ENCODE measurements at places on chromosomes 13 and 19.

DNA sequence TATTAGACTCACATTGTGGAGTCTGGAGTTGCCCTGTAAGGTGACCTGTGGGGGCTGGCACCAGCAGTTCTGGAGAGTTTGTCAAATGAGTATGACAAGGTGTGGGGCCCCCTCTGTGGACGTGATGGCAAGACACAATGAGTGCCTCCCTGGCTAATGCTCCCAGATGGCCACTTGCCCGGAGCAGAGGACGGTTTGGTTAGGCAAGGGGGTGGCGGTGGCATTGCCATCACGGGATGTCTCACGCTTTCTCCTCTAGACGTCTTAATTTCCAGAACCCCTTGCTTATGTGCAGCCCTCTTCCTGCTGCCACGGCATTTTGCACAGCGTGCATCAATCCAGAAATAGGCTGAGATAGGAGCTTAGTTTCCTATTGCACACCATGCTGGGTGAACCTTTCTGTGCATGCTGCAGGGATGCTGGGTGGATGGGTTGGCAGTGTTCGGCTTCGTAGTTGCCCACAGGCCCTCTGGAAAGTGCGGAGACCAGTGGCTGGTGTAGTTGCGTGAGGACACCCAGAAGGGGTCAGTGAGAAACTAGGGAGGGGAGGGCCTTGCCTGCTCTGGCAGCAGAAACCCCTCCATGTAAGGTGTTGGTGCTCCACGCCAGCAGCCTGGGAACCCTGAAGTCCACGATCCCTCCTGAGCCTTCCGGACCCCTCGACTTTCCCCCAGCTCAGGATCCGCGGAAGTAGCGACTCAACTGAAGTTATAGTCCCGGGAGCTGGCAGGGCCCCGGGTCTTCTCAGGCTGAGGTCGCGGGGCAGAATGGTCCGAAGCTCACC, 18.1 kb upstream of the LRP3 start:
- DNase-seq, result no peak

GRCh38 chr13:110634558-110634957, 19.2 kb downstream of the NAXD start:
- no peak for DNase-seq

DNA sequence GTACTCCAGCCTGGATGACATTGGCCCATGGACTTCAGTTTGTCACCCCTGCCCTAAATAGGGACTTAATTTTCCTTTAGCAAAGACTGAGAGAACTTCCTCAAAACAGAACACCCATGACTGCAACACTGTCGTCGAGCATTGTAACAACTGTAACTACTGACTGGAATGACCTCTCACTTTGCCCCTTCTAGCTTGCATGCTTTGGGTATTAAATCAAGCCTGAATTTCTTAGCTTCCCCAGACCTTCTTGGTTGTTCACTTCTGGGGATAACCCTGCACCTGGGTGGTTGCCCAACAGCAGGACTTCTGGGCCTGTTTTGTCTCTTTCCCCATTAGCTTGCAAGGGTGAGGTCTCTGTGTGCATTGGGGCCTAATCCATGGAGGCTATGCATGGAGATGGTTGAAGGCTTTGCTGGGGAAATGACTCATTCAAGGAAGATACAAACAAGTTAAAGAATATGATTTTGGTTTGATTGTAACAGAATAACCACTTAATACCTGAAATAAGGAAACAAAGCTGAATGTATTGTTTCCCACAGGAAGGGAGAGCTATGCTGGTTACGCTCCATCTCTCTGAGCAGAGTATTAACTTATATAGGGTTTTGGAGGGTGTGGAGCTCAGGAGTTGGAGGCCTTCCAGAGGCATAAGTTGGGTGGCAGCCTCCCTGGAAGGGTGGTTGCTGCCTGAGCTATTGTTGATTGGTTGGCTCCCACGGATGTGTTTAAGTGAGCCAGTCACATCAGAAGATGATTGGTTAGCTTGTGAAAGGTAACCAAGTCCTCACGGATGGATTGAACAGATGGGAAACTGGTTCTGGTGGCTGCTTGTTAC, 34.7 kb upstream of the UBAC2 start:
- DNase-seq, result no peak

DNA sequence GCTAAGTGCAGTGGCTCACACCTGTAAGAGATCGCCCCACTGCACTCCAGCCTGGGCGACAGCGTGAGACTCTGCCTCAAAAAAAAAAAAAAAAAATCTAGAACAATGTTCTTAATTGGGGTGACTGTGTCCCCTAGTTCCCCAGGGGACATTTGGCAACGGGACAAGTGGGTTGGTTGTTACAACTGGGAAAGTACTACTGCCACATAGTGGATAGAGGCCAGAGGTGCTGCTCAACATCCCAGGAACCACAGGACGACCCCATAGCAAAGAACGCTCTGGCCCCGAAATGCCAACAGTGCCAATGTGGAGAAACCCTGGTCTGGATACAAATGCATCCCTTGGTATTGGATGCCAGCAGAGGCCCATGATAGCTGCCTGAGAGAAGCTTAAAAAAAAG, 11.8 kb downstream of the NLRP12 start:
- DNase-seq, result no peak

DNA sequence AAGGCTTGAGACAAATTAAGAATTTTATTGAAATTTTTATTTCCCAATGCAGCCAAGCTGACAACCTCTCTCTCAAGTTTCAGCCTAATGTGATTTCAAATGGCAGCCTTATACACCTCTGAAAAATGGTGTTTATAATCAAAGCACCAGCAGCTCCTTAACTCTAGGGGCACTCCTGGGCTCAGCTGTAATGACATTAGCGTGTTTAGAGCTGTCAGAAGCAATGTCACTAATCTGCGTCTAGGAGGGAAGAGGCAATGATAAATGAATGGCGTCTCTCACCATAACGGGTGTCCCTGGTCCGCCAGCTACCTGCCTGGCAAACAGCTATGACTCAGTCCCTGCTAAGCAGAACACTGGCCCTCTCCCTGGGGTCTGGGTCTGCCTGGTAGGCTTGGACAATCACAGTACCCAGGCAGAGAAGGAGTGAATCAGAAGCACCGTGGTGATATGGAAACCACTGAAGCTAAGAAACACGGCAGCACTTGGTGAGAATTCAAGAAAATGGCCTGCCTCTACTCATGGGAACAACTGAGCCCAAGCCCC, 131.8 kb upstream of the VSTM2B start:
- no peak for DNase-seq

- DNase-seq, result no peak
These were observed 5.2 kb downstream of the EFNB2 start for GRCh38 chr13:106530171-106530851.

DNA sequence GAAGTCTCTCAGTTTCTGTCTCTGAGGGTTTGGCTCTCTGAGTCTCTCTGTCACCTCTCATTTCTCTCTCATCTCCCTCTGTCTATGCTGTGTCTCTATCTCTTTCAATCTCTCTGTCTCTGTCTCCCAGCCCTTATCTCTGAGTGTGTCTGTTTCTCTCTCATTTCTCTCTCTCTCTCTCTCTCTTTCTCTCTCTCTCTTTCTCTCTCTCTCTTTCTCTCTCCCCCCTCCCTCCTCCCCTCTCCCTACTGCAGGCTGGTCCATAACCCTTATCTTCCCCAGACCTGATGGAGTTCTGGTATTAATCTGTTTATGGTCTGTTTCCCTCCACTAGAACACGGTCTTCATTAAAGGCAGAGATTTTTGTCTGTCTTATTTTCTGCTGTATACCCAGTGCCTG, 1.3 kb upstream of the PVR start:
- no peak for DNase-seq

DNA sequence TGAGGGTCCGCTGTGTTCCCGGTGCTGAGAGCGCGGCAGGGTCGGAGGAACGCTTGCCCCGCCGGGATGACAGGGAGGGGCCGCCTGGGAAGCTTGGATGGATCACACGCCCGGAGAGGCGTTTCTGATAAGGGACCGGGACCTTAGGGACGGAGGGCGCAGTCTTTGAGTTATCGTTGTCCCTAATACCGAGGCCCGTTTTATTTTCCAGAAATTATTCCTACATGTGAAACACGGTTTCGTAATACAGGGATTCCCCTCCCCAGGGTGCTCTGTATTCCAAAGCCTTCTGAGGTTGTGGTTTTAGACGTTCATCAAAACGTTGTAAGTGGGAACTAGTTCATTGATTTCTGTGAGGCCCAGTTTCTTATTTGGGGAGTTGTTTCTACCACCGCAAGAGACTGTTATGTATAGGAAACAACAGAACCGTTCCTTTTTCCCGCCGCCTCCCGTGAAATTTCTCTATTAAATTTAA, 752 bp downstream of the PDCD5 start:
- no peak for DNase-seq

DNA sequence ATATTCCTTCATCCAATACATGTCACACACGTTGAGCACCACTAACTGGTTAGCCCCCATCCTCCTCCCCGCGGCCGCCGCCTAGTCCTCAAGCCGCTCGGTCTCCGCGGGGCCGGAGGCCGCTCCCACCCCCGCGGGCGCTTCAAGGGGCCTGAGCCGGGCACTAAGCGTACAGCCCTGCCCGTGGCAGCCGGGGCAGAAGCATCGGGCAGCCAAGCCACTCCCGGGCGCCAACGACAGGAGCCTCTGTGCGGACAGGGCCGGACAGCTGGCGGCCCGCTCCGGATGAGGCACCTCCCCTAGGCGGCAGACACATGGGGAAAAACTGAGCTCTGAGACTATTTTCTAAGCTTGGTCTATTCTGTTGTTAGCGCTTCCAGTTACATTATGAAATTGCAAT, 2.8 kb upstream of the ZNF543 start:
- no peak for DNase-seq

GRCh38 chr19:54418030-54418929, 3.0 kb downstream of the TTYH1 start:
- no peak for DNase-seq

GRCh38 chr19:16899566-16900075, 10.8 kb downstream of the F2RL3 start:
- DNase-seq, result no peak

DNA sequence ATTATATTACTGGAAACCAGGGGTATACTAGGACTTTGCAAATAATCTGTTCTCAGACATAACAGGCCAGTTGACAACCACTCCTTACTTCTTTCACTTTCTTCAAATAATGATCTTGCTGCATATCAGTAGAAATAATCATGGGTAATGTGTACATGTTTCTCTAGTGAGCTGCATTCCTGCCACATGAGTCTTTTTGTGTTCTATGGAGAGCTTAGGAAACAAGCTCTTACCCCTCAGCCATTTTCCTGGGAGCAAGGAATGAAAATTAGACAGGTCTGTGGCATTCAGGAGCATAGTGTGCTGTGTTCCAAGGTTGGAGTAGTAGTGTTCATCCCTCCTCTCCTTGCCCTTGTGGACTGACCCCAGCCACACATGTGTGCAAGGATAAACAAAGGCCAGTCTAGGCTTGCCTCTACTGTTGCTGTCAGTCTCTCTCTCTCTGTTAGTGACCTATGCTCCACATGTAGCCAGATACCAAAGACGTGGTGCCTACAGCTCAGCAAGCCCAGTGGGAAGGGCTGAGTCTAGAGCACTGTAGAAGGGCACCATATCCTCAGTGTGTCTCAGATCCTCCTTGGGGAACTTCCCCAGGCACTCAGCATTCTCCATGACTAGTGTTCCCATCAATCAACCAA, 11.5 kb upstream of the OXGR1 start:
- no peak for DNase-seq

DNA sequence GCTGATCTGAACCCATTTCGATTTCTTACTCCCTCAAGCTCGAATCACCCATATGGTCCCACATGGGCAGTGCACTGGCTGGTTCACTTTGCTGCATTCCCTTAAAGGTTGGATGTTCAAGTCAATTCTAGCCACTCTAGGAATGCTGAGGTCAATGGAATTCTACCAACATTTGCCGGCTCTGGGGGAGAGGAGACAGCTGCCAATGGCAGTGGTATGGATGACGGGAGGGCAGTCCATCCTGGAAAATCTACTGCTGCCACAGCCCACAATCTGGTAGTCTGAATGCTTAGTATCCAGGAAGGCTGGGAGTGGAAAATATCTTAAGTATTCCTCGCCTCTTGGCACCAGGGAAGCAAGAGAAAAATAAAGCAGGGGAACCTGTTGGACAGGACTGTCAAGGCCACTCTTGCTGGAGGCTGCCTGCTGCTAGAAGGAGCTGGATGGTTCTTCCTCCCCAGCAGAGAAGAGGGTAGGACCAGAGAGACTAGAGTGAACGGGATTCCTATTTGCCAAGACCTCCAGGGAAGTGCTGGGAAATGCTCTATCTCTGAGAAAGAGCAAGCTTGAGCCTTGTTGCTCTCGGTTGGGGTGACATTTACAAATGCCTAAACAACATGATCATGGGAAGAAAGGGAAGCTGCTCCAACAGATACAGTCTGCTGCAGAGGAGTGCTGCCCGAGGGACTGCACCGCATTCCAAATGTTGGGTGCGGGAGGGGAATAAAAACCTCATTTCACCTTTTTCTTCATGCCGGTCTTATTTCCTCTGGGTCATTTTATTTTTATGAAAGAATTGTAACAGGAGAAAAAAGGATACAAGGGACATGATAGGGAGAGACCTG, 20.7 kb upstream of the HMGB1 start:
- no peak for DNase-seq

GRCh38 chr13:106443607-106444322, 91.7 kb downstream of the EFNB2 start:
- no peak for DNase-seq

DNA sequence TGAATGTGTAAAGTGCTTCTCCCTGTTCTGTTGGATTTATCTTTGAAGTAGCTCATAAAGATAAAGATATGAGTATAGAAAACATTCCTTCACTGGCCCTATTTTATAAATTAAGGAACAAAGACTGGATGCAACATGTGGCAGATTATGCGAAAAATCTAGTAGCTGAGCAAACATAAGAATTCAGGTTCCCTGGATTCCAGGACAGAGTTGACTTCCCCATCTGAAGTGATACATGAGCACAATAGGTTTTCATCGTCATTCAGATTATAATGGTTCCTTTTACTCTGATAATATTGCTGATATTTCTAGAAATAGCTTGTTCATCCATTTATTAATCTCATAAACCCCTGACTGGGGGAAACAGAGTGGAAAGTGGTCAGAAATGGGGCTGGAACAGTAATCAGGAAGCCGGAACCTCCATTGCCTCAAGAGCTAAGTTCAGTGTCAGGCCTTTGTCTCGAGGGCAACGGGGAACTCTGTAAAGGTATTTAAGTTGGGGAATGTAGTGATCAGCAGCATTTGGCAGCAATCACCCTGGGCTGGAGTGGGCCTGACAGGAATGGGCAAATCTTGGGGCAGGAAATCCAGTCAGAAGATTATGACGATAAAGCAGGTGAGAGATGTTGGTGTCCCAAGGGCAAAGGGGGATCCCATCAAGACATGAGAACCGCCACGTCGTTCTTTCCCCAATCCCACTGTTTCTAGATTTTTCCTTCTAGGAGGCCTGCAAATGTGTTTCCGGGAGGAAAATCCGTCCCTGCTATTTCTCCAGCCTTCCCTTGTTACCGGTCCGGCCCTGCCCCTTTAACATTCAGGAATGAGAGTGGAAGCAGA, 232.5 kb upstream of the SERP2 start:
- no peak for DNase-seq

- DNase-seq, result no peak
These were observed 11.6 kb downstream of the ATP4B start for GRCh38 chr13:113646376-113646775.

GRCh38 chr19:33252971-33253370, 27.3 kb upstream of the SLC7A10 start:
- no peak for DNase-seq

GRCh38 chr13:90947976-90948375, 399.5 kb upstream of the MIR17HG start:
- no peak for DNase-seq
